ENCODE measurements at places on chromosomes 5 and 9.
A peak's percentile ranks its signal among the peaks of the same experiment; 100 is the strongest.

DNA sequence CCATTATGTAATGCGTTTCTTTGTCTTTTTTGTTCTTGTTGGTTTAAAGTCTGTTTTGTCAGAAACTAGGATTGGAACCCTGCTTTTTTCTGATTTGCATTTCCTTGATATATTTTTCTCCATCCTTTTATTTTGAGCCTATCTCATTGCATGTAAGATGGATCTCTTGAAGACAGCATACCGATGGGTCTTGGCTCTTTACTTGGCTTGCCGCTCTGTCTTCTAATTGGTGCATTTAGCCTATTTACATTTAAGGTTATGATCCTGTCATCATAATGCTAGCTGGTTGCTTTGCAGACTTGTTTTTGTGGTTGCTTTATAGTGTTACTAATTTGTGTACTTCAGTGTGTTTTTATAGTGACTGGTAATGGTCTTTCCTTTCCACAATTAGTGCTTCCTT is 13.3 kb upstream of the CDKN2B start:
- no peak for DNase-seq

GRCh38 chr9:130543859-130544258 is 35.5 kb upstream of the FUBP3 start:
- no peak for DNase-seq

GRCh38 chr5:150108711-150109514 is 22.6 kb upstream of the CSF1R start:
- DNase-seq: no peak

DNA sequence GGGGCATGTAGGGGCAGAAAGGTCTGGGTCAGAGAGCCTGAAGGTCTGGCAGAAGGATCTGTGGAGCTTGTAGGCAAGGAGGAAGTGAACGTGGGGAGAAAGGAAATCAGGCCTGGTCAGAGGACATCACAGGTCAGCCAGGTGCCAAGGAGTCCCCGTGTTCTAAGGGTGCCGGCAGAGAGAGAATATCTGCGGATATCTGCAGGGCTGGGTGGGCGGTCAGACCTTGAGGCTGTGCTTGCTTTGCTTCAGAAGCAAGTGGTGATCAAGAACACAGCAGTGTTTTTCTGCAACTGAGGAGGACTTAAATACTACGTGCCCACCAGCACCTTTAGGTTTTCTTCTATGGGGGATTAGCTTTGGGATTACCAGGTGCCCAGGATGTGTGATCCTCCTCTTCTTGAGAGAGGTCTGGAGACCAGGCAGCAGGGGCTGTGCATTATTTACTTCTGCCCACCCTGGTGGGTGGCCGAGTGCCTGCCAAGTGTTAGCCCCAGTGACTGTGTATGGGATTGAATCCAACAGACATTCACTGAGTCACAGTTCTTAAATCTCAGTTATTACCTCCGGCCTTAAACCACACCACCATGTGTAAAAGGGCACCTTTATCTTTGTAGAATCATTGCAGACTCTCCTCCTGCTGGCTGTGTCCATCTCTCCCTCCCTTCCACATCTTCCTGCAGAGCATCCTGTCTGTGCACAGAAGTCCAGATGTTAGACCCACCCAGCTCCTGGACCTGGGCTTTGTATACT is 12.5 kb upstream of the SHB start:
- no peak for DNase-seq

DNA sequence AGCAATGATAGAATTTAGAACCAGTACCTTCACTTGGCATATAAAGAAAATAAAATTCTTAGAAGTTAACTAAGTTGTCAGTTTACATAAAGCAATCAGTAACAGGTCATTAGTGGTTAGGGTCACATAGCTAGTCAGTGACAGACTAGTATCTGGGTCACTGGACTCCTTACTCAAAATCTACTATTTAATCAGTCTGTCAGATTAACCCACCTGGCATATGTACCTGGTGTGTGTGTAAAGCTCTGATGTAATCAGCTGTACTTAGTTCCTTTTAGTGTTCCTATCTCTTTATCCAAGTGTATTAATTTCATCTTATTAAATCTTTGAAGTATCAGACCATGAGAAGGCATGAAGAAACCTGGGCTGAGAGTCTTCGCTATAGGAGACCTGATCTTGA is 7.3 kb downstream of the CEP78 start:
- no peak for DNase-seq

DNA sequence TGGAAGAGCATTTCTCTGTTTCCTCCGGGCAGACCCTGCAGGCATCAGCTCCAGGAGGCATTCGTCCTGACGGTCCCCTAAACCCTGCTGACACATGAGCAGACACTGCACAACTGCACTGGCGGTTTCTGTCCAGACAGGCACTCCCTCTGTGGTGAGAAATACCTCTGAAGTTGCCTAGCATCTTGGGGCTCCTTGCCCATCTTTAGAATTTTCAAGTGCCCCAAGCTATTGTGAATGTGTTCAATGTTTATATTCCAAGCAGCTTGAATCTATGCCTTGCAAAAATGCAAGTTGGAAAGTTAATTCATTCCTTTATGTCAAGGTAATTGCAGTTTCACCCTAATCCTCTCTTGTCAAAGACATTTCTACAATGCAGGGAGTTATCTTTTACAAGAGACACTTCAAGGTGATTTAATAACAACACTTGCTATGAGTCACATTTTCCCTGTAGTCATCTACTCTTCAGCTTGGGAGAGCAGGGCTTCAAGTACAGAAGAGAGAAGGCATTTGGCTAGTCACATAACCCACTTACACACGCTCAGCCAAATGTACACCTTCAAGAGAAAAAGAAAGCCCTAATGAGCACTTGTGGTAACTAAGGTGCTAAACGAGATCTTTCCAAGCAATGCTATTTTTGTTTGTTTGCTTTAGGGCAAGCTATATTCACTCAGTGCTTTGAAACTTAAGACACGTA is 302.5 kb downstream of the MLLT3 start:
- DNase-seq: no peak

- DNase-seq: no peak
These were observed 597.4 kb upstream of the PTGER4 start for GRCh38 chr5:40082313-40082712.

- DNase-seq: no peak
These were observed 51.2 kb upstream of the TCF7 start for GRCh38 chr5:134063188-134063820.

- DNase-seq: no peak
These were observed 3.2 kb downstream of the MACROH2A1 start for GRCh38 chr5:135395866-135396265.

GRCh38 chr9:88303721-88304451 is 84.4 kb upstream of the SPIN1 start:
- no peak for DNase-seq

GRCh38 chr5:74257060-74257527 is 383.4 kb downstream of the ENC1 start:
- no peak for DNase-seq

- DNase-seq: no peak
These were observed 22.3 kb downstream of the OBP2B start for GRCh38 chr9:133186736-133187135.

GRCh38 chr5:113474100-113474728 is 14.0 kb downstream of the MCC start:
- peak; percentile 18 for DNase-seq

- DNase-seq: no peak
These were observed 4.2 kb downstream of the PRKACG start for GRCh38 chr9:69009708-69010107.

DNA sequence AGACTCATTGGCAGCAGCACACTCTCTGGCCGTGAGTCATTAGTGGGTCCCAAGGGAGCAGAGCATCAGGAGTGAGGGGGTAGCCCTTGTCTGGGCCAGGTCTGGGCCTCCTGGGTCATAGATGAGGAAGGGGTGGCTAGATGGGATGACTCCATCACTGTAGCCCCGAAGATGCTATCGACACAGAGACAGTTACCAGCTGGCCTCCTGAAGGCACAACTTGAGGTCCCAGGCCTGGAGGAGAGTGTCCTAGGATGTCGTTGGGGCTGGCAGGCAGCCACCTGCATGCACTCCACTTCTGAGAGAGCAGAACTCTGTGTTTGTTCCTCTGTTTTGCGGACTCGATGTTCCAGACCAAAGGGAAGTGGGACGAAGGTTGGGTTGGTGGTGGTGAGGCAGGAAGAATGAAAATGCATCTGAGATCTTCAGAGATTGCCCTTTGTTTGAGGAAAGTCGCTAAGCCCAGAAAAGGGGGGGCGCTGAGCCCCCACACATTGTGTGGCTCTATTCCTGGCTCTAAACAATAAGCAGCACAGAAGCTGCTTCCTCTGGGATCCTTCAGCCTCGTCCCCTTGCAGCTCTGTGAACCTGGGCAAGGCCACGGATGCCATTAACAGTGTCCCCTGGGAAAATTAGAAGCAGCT is 4.7 kb downstream of the BTNL9 start:
- no peak for DNase-seq

DNA sequence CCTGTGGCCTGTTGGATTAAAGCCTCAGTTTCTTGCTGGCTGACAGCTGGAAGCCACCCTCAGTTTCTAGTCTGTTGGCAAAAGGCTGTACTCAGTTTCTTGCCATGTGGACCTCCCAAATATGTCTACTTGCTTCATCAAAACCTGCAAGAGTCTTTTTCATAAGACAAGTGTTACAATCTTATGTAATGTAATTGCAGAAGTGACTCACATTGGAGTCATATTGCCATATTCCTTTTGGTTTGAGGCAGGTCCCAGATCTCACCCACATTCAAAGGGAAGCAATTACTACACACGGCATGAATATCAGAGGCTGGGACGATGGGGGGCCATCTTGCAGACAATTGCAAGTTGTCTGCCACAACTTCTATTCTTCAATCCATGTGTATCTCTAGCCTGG is 286.7 kb upstream of the IL12B start:
- no peak for DNase-seq

DNA sequence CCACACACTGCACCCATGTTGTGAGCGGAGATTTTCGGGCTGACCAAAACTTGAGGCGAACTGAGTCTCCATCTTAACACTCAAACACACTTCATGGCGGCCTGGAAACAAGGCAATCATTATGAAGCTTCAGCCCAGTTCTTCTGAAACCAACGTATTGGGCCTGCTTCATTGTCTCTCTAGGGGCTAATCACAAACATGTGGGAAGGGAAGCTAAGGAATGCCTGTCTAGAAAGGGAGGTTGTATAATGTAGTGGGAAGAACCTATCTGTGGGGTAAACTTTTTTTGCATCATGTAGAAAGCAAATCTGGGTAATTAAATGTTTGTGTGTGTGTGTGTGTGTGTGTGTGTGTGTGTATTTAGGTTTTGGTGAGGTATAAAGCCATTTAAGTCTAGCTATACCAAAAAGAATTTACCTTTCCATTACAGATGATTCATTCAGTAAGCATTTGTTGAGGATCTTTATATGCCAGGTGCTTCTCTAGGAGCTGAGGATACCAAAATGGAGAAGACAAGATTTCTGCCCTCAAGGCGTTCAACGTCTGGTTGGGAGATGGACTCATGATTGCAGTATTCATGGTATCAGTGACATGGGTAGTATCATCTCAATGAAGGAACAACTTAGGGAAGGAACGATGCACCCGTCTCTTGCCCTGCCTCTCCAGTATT is 29.4 kb downstream of the SLC1A3 start:
- DNase-seq: no peak

- DNase-seq: peak; percentile 35
These were observed 52.9 kb upstream of the MIER3 start for GRCh38 chr5:57004800-57005199.

GRCh38 chr5:31639481-31640411 is 815 bp downstream of the PDZD2 start:
- no peak for DNase-seq

DNA sequence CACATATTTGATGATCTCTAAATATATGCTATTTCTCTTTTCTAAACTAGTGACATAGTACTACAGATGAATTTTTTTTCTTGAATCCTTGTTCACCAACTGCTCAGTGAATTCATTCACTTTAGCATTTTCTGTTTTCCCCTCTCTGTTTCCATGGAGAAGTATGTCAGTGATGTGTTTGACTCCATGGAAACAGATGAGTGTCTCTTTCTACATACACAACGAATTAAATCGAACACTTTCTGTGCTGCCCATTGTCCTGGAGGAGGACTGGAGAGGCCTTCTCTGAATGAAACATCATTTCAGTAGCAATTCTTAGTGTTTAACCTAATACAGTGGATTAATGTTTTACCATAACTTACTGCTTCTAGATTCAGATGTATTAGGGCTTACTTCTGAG is 9.5 kb downstream of the INVS start:
- no peak for DNase-seq

- DNase-seq: no peak
These were observed 146.0 kb downstream of the CACNA1B start for GRCh38 chr9:138023394-138024124.

DNA sequence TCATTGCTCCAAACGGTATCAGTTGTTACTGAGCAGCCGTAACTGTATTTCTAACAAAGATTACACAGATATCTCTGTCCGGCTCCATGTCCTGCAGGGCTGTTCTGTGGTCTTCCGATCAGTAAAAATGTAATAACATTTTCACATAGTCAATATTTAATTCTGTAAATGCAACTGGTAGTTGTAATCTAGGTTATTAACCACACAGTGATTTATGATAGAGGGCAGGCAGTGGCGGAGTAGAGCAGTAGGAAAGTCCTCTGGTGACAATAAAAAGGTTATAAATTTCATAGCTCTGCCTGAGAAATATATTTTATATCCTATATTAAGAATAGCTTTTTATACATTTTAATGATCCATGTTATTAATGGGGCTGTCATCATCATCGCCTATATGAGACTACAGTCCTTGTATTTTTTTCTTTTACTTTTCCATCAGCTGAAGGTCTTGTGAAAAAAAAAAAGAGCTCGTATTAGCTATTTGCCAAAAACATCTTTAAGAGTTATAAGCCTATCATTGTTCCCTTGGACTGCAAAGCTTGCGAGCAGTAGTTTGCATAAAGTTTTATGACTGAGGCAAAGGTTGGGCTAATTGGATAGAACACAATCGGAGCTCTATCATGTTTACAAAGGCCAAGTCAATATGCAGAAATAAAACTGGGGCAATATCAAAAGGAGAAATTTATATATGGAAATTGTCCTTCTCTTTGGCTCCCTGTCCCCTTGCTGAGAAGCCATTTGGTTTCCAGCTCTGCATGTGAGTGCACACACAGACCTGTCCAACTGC is 648.0 kb downstream of the IRX1 start:
- DNase-seq: no peak

DNA sequence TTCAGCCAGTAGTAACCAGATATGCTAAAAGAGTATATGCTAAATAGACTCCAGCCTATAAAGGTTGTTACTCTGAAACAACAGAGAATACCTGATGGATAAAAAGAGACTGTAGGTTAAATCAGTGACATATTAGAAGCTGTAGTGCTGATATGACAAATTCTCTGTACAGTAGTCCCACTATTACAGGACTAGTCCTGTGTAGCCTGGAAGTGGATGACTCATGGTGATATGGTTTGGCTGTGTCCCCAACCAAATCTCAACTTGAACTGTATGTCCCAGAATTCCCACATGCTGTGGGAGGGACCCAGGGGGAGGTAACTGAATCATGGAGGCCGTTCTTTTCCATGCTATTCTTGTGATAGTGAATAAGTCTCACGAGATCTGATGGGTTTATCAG is 276.2 kb upstream of the POU5F2 start:
- no peak for DNase-seq

GRCh38 chr5:169270827-169271226 is 30.1 kb downstream of the SLIT3 start:
- no peak for DNase-seq
